ENCODE measurements at places on chromosomes 12 and 14.

DNA sequence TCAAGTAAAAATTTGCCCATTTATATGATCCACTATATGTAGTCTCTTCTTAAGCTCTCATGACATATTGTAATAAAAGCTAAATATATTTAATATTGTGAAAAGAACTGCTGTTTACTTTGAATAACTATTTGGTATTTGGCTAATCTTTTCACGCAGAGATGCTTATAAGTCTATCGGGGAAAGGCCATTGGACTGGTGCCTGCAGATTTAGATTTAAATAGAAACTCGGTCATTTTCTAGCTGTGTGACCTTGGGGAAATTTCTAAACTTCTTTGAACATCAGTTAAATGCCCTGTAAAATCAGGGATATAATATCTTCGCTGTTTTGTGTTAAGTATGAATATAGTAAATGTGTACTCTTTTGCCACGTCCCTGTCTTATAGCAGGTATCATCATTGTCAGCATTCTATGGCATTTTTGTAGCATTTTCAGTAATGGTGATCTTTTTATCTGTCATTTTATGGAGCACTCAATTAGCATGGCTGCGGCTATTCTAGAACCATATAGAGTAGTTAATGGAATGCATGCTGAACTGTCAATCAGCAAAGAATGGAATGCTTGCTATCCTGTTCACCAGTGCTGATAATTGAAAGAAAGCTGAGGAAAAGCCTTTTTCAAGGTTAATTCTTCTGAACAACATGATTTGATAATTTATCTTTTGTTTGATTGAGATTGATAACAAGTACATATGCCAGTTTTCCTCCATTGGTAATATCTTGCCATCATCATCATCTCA lies 181.2 kb downstream of the TMTC2 start:
- DNase-seq = no peak

GRCh38 chr12:39773266-39773665 lies 153.7 kb upstream of the ABCD2 start:
- DNase-seq = no peak

- peak; percentile 72 for DNase-seq
These were observed 46.7 kb downstream of the LRRC74A start for GRCh38 chr14:76872796-76873432.

GRCh38 chr12:9960590-9960989 lies 10.6 kb upstream of the CLEC12A start:
- no peak for DNase-seq

- peak; percentile 17 for DNase-seq
These were observed at the start of gene PROX2 for GRCh38 chr14:74875941-74876913. TSS of gene PROX2 (minus strand) at chr14:74876145. CDS start at chr14:74863834, 12,311 bp downstream.

- DNase-seq = no peak
These were observed 91.8 kb upstream of the KCNA1 start for GRCh38 chr12:4817880-4818279.

- no peak for DNase-seq
These were observed 5.2 kb upstream of the CNPY2 start for GRCh38 chr12:56321027-56321426.

DNA sequence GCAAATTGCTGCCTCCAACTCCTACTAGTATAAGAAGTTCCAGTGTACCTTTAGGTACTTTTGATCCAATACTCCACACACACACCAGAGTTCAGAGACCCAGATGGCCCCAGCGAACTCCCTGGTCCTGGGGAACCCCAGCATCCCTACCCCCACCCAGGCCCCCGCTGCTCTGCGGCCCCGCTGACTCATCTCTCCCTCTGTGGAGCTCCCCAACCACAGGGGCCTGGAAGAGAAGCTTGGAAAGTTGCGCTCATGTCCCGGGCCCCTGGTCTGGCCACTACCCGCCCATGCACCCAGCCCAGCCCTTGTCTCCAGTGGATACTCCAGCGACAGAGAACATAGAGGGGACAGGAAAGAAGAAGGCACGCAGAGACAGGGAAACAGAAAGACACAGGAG lies 4.2 kb upstream of the SP7 start:
- no peak for DNase-seq

DNA sequence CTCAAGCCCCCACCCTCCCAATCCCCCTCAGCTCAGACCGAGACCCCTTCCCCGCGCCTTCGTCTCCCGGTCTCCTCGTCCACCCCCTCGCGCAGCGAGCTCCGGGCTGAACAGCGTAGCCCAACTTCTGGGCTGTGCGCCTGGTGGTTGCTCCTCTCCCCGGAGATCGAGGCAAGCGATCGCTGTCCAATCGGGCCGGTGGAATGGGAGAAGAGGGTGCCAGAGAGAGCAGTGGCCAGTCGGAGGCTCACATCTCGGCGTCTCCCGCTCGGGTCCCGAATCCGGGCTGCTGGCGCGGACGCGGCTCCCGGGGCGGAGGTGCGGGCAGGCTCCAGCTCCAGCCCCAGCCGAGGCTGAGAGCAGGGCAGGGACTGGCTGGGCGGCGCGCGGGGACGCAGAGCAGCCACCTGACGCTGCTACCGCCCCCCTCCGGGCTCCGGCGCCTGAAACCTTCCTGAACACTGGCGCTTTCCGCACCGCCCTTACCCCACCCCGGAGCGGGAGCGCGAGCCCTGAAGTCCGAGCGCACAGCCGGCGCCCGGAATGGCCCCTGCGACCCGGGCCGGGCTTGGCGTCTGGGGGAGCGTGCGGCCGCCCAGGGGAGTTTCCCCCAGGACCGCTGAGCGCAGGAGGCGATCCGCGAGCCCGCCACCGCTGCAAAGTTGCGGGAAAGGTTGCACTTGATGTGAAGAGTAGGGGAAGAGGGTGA lies 508 bp upstream of the KCNH5 start:
- DNase-seq = no peak

DNA sequence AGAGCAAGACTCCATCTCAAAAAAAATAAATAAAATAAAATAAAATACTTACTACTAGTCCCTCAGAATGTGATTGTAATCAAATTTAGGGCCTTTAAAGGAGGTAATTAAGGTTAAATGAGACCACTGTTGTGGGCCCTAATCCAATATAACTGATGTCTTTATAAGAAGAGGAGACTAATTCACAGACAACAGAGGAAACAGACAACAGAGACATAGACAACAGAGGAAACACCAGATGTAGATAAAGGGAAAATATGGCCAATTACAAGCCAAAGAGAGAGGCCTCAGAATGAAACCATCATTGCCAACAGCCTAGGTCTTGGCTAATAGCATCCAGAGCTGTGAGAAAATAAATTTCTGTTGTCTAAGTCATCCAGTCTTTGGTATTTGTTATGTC lies 669.0 kb upstream of the FOXG1 start:
- DNase-seq = no peak

GRCh38 chr12:51994959-51995358 lies 11.8 kb upstream of the TAMALIN start:
- DNase-seq = no peak

- no peak for DNase-seq
These were observed 51.6 kb downstream of the ATP2B1 start for GRCh38 chr12:89657066-89657465.

DNA sequence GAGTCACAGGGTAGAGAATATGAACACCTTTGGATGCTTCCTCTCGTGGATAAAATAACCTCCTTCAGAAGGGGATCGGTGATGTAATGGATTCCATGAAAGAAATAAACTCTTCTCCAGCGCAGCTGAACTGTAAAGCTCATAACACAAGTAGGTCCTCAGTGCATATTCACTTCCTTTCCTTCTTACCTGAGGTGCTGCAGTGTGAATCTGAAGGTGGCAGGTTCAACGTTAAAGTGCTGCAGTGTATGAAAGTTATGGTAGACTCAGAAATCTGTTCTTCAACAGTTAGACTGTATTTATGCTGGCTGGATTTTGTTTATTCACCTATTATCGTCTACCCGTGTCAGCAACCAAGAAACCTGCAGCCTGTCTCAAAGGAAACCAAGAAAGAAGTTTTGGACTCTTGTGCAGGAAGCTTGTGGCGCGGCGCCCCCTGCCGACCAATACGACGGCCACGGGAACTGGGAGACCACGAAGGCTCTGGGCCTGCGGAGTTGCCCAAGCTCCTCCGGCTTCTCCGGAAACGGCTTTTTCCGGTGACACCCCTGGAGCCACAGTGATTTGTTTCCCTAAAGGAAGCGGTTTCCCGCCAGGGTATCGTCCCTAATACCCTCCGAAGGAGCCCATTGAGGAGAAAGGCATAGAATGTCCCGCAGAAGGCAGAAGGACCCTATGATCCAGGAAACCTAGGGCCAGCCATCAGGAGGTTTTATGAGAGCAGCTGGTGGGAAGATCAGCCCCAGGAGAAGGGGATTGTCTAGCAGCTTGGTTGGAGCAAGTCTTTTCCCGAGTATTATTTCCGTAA lies 17.6 kb upstream of the RNASE3 start:
- DNase-seq = peak; percentile 77

DNA sequence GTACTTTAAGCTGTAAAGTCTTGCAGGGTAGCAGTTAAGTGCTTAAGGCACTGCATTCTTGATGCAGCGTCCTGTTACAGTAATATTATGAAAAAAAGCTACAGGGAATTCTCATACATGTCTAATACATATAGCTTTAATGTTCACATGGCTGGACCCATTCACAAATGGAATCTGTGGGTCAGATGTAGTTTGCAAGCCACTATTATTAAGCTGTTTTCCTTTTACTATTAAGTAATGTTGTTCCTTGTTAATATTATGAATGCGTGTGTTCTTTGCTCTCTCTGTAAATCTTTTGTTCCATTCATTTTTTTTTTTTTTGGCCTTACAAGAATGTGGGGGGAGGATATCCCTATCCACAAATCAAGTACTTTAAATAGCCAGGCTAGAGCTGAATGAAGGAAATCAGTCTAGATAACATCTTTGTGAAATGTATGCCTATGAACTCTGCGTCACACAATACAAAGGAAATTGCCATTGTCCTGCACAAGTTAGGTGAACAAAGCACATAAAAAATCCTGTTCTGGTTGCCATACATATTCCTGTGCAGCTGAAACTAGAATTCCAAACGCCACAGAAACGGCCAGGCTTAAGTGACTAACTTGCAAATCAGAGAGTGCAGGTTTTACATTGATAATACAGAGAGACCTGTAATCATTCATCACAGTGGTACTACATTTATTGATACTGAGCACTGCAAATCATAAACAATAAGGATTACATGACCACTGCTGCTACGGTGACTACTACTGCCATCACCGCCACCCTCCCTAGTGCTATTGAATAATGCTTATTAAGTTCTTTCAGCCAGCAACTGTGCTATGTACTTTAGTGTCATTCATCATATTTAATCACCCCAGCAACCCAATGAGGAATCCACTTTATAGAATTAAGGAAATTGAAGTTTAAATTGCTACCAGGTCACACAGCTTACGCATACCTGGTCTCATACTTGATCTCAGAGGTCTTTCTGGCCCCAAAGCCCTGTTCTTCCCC lies 111.9 kb downstream of the HMGA2 start:
- no peak for DNase-seq

GRCh38 chr14:59377491-59377890 lies 87.7 kb downstream of the GPR135 start:
- DNase-seq = no peak
